ENCODE measurements at places on chromosomes 13 and 19.

DNA sequence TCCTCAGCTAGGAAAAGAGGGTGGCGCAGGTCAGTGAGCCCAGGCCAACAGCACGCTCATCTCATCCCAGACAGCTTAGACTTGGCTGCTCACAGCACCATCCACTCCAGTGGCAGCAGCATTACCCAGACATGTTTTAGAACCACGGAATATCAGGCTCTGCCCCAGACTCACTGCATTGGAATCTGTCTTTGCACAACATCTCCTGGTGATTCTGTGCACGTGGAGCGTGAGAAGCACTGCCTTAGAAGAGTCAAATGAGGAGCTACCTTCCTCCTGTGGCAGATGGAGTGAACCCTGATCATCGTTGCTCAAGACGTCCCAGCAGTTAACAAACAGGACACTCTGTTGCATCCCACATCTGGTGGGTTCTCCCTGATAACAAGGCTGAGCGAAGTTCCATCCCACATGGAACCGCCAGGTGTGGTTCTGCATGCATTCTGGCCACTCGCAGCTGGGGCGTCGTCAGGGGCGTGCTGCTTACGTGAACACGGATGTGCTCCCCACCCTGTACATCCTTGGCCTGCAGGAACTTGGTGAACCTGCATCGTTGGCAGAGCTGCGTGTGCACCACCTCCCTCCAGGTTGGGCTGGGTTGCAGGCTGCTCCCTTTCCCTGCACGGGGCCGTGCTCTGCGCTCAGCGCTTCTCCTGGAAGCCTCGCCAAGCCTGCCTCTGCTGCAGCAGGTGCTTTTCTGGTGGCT is 25.2 kb upstream of the ATP11A start:
- DNase-seq: peak; percentile 36

DNA sequence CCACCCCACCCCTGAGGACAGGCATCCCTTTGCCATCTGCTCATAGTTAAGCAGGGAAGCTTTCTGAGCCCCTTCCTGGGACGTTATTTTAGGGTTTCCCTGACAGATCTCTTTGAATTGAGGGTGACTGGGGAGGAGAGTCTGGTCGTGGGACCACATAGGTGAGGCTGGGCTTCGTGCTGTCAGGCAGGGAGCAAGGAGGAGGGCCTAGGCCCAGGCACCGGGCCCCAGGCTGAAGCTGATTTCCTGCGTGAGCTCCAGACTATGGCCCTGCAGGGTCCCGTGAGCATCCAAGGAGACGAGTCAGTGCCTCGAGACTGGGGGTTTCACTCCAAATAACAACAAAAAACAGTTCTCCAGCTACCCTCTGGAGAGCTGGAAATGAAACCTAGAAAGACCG is 60.4 kb downstream of the MYO9B start:
- no peak for DNase-seq

- no peak for DNase-seq
Observed at GRCh38 chr19:39045506-39045905, 13.2 kb upstream of the FBXO27 start.

GRCh38 chr13:50379584-50379983 is 364.3 kb downstream of the KCNRG start:
- no peak for DNase-seq

DNA sequence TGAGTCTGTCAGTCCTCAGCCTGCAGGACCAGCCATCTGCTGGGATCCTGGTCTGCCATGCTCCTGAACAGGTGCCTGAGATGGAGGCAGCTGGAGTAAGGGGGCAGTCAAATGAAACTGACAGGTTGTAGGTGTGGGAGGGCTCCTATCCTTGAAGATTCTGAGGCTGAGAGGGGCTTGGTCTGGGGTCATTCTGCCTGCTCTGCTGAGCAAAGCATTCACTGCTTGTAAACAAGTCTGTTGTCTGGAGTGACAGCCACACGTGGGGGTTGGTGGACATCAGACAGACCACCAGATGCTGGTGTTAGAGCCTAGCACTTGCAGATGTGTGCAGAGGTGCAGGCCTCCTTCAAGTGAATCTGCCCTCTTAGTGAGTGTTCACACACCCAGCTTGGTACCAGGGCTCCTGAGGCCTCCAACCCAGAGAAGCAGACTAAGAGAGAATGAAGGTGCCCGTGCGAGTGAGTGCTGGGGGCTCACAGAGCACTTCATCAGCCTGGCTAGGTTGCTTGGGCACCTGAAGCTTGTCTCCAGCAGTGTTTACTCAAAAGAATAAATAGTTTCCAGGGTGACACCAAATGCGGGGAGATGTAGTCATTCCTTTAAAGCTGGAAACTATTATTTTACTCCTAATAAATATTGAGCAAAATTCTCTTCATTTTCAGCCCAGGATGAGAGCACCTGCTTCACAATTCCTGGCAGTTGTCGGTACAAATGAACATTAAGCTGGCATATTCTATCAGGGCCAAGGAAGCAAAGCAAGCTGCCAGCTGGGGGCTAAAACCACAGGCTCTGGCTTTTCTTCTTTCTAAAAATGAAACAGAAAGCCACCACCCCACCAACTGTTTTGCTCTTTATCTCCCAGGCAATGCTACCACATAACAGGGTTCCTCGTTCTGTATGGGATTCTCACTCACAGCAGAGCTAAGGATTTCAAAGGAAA is 82.3 kb downstream of the RNASEH2B start:
- DNase-seq: no peak

DNA sequence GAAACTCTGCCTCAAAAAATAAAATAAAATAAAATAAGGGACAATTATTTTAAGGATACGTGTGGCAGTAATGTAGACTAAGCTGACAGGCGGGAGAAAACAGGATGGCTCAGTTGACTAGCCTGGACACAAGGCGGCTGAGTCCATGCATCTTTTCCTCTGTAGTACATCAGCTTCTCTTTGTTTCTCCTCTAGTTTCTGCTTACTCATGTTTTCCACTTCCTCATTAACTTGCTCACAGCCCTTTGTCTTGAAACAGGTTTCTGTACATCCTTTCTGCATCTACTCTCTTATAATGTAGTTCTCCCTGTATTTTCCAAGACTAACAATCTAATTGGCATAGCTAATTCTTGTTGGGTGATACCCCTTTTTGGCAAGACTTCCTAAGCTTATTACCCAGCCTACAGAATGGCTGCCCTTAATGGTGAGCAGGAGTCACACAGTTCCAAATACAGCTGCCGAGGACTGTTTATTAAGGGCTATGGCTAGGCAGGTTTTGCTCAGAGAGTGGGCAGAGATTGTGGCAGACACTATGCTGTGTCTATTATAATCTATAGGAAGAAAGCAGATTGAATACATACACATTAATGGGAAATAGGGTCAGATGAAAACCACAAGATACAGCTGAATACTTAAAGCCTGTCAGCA is 58.7 kb upstream of the KLF5 start:
- no peak for DNase-seq

DNA sequence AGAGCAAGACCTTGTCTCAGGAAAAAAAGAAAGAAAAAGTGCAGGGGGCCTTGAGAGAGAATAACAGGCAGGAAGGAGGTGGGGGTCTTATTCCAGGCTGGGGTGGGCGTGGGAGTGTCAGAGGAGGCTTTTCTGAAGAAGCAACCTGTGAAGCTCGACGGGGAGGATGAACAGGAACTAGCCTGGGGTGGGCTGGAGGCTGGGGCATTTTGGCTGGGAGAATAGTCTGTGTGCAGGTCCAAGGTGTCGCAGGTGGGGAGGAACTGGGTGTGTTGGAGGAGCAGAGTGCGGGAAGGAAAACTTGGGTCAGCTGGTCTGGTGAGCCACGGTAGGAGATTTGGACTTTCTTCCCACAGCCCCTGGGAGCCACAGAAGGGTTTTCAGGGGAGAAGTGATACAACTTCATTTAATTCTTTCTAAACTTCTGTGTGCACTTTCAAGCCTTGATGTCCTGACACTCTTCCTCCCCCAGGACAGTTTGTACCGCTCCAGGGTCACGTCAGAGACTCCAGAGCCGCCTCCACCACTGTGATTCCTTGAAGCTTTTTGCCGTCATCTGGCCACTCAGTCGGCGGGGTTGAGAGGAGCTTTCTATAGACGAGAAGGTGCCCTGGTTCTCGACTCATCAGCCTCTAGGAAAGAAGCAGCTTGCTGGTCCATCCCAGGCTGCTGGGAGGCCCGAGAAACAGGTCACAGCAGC is 138.7 kb downstream of the SIPA1L3 start:
- no peak for DNase-seq

DNA sequence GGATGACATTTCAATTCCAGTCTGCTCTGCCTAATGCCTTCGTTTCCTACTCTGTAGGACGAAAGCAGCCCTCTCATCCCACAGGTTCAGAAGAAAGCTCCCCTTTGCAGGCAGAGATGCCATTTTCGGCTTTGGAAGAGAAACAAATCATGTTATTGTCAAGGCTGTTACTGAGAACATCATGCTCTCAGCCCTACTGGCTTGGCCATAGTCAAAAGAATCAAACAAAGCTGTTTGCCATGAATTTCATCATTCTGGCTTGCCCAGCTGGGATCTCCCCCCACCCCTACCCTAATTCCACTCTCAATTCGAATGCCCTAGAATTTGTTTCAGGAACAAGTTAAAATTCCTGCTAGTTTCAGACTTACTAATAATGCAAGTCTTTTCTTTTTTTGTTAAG is 162.3 kb upstream of the SERP2 start:
- no peak for DNase-seq

DNA sequence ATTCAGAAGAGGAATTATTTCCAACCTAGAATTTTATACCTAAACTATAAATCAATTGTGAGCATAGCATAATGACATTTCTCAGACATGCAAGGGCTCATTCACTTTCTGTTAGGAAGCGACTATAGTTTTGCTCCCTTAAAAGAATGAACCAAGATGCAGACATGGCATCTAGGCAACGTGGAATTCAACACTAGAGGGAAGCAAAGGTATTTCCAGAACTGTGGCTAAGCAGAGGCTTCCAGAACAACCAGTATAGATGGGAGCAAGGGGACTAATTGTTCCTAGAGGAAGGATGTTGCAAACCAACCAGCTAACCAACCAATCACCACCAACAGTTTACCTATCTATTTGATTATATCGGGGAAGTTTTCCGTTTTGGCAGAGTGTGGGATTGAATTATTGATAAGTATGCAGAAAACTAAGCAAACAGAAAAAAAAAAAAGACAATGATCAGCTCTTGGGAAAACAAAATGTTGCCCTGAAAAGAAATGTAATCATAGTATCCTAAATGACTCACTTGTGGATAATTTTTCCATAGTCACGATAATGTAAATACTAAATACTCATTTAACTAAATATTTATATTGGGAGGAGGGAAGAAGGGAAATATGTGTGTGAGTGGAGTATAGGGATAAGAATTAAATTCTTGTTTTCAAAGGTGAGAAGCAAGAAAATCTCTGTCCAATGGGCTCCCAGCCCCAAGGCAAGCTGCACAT is 21.1 kb downstream of the ARL11 start:
- no peak for DNase-seq

DNA sequence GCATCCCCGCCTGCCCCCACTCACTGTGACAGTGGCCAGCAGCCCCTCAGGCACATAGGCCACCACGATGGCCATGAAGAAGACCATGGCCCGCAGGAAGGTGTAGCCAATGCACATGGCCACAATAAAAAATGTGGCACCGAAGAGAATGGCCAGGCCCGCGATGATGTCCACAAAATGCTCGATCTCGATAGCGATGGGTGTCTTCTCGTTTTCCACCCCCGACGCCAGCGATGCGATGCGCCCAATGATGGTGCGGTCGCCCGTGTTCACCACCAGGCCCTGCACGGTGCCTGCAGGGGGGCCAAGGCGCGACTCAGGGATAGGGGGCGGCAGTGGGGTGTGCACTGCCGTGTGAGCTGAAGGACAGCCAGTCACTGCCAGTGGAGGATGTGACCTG is 3.7 kb downstream of the ATP4A start:
- DNase-seq: peak; percentile 37

DNA sequence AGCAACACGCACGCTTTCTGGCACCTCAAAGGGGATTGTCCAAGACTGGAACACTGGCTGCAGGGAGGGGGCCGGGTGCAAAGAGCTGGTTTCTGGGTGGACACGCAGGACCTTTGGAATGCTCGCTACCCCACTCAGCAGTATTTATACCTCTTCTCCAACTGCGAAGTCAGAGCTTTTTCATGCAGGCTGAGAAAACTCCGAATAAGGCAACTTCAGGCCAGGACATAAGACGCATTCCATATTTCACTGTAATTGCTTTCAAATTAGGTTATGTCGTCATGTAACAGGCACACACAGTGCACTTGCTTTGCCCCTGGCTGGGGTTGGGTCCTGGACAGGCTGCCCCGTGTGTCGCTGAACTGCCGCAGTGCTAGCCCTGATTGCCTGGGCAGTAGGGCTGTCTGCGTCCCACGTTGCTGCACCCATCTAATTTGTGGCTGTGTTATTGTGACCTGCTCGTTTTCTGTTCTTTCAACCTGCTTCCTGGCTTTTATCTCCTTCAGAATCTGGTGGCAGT is 44.5 kb downstream of the ACTN4 start:
- DNase-seq: no peak

GRCh38 chr13:21150013-21150412 is 26.3 kb downstream of the SKA3 start:
- DNase-seq: no peak

DNA sequence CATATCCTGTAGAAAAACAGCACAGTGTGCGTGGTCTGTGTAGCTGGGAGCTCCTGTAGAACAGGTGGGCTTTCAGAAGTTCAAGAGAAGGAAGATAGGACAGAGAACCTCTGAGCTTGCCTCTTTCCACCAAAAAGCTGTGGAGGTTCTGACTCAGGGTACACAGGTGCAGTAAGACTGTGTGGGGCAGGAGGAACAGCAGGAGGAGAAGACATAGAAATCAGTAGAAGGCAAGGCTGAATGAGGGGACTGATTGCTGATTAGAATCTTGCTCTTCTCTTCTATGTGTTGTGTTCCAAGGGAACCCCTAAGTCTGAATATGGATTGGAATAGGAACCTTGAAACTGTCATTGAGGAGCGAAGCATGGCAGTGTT is 122.7 kb downstream of the AKAP11 start:
- DNase-seq: no peak

DNA sequence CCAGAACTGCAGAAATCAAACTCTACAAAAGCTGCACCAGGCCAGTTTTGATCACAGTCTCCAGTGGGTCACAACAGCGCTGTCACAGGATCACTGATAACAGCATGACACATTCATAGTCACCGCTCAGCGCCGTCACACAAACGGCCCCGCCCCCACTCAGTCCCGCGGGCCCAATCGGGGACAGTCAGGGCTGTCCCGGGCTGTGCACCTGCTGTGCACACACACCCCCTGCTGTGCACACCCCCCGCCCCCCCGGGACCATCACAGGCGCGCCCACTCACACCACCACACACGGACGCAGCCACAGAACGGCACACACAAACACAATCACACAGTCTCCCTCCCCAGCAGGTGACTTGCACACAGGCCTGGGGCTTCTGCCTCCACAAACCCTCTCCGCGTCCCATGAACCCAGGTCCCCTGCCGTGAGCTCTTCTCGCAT is 435 bp upstream of the ZNF382 start:
- DNase-seq: no peak

- DNase-seq: no peak
Observed at GRCh38 chr13:20398459-20398858, 127.2 kb downstream of the CRYL1 start.

DNA sequence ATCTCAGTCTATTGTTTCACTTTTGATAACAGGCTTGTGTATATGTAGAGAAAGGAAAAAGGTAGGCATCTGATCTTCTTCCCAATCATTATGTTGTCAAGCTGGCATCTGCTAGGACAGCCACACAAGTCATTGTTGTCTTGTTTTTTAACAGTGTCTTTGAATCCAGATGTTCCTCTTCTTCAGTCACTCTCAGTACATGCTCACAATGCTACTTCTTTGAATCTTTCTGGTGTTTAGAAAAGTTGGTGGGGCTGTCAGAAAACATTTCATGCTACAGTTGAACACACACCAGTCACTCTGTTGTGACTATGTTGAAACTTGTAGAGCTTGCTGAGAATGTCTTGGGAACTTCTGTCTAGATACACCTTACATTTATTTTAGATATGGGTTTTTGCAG is 1231.4 kb upstream of the MIR17HG start:
- no peak for DNase-seq

- no peak for DNase-seq
Observed at GRCh38 chr19:50550594-50550966, 17.7 kb downstream of the LRRC4B start.

All from ecto neural progenitor cell (in vitro differentiated cells).